ENCODE measurements at places on chromosomes 13 and 19.

DNA sequence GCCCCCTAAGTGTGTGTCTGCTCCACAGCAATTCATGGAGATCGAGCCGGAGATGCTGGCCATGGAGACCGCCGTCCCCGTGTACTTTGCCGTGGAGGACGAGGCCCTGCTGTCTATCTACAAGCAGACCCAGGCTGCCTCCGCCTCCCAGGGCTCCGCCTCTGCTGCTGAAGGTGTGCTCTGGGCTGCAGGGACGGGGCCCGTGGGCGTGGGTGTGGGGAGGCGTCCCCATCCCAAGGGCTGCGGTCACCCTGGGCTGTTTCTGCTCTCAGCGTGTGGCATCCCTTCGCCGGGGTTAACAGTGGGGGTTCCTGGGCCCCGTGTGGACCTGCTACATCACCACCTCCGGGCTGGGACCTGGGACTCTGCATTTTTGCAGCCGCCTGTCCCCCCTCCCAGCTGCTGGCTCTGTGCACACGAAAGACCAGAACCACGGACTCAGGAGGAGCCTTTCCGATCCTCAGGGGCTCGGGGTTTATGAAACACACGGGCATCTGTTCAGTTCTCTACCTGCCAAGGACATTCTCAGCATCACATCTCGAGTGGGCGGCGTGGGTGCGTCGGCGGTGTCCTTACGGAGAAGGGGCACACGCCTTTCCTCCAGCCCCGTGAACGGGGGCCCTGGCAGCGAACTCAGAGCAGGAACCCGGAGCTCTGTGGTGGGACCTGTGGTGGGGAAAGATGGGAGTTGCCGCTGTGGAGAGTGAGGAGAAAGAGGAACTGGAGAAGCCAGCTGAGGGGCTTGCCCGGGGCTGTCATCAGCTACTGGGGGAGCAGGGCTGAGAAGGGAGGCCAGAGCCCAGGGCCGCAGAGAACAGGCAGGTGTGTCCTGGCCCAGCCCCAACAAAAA is 7.8 kb downstream of the NCLN start:
- DNase-seq, result no peak

DNA sequence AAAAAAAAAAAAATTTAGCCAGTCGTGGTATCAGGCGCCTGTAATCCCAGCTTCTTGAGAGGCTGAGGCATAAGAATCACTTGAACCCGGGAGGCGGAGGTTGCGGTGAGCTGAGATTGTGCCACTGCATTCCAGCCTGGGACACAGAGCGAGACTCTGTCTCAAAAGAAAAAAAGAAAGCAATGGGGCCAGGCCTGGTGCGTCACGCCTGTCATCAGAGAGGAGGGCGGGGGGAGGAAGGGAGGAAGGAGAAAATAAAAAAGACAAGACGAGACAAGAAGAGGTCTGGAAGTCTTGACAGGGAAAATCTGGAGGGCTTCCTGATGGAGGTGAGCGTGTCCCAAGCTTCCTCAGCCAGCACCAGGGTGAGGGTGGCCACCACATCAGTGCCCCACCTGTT is 54.9 kb upstream of the PTPRS start:
- DNase-seq, result no peak

- DNase-seq, result no peak
Measured at GRCh38 chr13:49395878-49396380, 47.9 kb downstream of the CAB39L start.

DNA sequence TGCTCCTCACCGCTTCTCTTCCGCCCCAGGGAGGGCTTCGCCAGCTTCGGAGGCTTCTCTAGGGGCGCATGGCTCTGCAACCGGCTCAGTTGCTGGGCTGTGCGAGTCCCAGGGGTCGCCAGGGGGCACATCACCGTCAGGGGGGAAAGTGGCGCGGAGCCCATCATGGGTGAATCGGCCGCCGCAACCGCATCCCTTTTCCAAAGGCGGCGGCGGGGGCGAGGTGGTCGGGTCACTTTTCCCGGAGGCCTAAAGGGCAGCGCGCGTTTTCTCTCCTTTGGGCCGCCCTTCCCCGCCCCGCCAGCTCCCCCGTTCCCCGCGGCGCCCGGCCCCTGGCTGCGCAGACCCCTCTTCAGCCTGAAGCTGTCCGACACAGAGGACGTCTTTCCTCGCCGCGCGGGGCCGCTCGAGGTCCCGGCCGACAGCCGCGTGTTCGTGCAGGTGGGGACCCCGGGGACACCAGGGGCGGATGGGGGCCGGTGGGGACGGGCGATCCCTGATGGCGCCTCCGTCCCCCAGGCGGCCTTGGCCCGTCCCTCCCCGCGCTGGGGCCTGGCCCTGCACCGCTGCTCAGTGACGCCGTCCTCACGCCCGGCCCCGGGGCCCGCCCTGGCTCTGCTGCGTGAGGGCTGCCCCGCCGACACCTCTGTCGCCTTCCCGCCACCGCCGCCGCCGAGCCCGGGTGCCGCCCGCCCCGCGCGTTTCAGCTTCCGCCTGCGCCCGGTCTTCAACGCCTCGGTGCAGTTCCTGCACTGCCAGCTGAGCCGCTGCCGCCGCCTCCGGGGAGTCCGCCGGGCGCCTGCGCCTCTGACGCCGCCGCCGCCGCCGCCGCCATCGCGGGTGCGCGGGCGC is 1.7 kb downstream of the TGFBR3L start:
- no peak for DNase-seq

GRCh38 chr13:105863300-105863920 is 672.1 kb downstream of the EFNB2 start:
- DNase-seq, result no peak

GRCh38 chr13:29140277-29140676 is 320.1 kb downstream of the MTUS2 start:
- no peak for DNase-seq

GRCh38 chr13:108315273-108315672 is 45.8 kb downstream of the TNFSF13B start:
- no peak for DNase-seq

GRCh38 chr19:5393088-5393487 is 52.5 kb upstream of the PTPRS start:
- DNase-seq, result no peak

DNA sequence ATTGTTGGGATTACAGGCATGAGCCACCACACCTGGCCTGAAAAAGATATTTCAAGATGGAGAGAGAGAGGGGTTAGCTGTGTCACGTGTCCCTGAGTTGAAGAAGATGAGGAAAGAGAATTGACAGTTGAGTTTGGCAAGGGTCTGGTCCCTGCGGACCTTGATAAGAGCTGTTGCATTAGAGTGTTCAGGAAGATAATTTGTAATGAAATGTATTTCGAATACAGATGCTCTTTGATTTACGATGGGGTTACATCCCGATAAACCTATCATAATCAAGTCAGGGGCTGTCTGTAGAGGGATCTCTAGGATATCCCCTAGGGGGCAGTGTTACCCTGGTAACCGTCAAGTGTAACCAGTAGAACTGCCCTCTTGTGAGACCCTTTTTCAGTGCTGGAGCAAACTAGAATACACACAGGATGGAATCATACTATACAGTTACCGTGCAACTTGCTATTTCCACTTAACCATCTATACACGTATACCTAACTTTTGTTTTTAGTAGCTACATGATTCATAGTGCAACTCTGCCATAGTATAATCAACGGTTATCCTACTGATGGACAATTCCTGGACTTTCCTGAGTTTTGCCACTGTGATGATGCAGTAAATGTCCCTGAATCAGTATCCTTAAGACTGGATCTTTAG is 1.5 kb upstream of the ELOF1 start:
- DNase-seq, result no peak

GRCh38 chr19:29014857-29015436 is 198.0 kb downstream of the UQCRFS1 start:
- no peak for DNase-seq

DNA sequence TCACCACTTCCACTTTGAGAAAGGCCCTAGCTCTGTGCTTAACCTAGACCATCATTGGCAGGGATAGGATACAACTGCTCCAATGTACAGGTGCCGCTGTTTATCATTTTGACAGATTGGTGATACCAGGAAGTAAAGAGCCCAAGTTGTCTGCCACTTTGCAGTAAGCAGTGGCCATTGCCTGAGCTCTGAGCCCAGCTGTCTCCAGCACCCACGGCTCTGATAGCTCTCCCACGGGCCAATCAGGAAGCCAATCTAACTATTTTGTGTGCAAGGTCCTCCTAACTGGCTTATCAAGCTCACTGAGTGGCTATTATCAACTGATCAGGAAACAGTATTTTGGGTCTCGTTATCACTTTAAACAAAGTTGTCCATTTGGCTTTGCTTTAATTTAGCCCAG is 181.1 kb downstream of the DCT start:
- no peak for DNase-seq

GRCh38 chr19:5052515-5052914 is 83.6 kb downstream of the KDM4B start:
- no peak for DNase-seq

GRCh38 chr13:51924756-51925544 is 63.2 kb downstream of the CCDC70 start:
- no peak for DNase-seq

DNA sequence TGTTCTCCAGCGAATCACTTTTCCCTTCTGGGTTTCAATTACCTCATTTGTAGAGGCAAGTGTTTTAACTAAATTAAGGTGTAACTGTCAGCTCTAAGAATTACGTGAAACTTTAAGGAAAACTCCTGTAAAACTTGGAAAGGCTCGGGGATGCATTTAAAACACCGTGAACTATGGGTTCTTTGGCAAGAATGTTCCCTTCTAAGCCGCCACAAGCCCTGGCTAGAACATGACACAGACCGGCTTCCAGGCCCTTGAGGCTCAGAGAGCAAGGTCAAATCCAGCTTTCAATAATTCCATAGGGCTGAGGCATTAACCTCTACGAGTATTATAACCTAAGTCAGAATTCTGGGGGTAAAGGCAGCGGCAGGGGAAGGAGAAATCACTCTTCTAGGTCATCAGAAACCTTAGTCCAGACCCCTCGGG is 685 bp downstream of the VWA8 start:
- no peak for DNase-seq

GRCh38 chr13:93080587-93080986 is 146.0 kb upstream of the GPC6 start:
- no peak for DNase-seq

- no peak for DNase-seq
Measured at GRCh38 chr13:45341799-45342500, 967 bp upstream of the TPT1 start.

DNA sequence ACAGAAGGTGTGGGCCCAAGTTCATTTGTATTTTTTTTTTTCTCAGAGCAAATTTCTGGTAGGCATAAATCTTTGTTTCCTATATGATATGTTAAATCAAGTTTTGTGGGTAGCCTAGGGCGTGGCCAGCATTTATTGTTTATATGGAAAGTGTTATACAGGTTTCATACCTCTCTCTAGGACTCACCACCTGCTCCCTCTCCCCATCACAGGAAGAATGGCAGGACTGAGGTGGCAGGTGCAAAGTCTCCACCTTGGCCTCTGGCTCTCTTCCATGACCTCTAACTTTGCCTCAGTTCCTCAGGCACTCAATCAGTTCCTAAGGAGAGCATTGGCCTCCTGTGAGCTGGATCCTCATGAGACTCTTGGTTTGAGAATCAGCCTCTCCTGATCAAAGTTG is 172.3 kb upstream of the TSC22D1 start:
- DNase-seq, result no peak

Measured in NCI-H1417 treated with DMSO at 0.1 percent for 48 hours (cell line).